Fibroblast of skin of scalp (primary cell): ENCODE measurements at places on chromosomes 1 and 21.

- peak; percentile 79 for DNase-seq
Observed at GRCh38 chr1:81799939-81800694, 617 bp upstream of the ADGRL2 start.

DNA sequence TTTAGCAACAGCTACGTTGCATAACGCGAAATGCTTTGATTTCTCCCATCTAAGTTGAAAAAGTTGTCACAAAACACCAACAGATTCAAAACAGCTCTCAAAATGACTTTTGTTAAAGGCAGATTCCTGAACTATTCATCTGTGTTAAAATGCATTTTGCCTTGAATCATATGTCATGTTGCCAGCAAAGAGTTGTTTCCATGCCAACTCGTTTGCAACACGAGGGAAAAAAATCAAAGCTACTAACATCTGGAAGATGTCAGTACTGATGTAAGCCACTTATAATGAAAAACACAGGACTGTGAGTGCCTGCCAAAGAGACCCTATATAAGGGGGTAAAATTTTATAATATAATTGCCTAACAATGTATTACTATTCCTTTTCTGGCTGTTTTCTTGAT, 182.7 kb upstream of the PTBP2 start:
- DNase-seq = peak; percentile 96

GRCh38 chr1:118485757-118486156, 300.7 kb upstream of the SPAG17 start:
- DNase-seq = peak; percentile 39

- DNase-seq = no peak
Observed at GRCh38 chr1:39954324-39954869, 548 bp upstream of the MFSD2A start.

GRCh38 chr1:228349701-228350171, 56.9 kb downstream of the TRIM11 start:
- DNase-seq = no peak

DNA sequence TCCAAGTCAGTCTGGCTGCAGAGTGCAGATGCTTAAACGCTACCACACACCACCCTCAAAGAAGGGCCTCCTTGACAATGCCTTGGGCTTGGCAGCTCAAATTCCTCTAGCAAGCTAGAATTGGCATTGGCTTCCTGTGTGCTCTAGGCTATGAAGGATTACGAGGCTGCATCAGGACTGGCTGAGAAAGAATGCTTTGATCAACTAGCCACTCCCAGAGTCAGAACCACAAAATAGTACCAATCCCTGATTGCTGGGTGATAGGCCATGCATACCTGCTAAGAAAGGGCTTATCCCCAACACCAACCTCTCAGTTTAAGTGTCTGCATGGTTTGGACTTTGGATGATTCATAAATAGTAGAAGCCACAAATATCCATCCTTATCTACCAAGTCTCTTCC, 504.9 kb downstream of the OMA1 start:
- DNase-seq = no peak

GRCh38 chr1:218219460-218219859, 65.6 kb upstream of the RRP15 start:
- DNase-seq = no peak

GRCh38 chr1:57550092-57550491, 126.2 kb upstream of the DAB1 start:
- peak; percentile 3 for DNase-seq

GRCh38 chr1:19465650-19466049, 19.7 kb downstream of the CAPZB start:
- DNase-seq = no peak

GRCh38 chr21:42009018-42009830, 936 bp downstream of the ZBTB21 start:
- DNase-seq = peak; percentile 55

DNA sequence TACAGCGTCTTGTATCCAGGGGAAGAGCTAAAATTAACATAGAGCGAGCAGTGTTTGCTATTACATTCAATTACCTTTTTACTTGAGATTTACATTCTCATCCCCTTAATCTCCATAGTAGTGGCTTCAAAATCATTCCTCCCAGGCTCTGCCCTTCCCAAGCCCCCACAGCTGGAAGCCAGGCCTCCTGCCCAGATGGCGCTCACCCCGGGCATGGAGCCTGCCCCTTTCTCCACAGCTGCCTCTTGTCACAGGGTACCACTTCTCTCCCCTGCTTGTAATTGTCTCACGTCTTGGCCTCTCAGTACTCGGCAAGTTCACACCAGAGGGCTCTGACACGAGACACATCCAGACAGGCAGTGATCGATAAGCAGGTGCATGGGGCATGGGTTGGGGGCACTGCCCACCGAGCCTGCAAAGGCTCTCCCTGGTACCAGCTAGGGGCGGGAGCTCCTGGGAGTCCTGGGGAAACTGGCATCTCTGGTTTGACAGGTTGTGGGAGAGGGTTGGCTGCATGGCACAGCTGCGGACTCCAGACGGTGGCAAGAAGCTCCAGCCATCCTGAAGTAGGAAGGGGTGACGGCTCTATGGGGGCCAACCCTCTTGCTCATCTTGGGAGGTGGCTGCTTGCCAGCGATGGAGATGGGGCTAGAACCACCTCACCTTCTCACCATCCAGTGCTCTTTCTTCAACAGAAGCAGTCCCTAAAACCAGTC, 20.1 kb downstream of the CASZ1 start:
- DNase-seq = no peak

- DNase-seq = no peak
Observed at GRCh38 chr21:16767201-16767600, 745.6 kb upstream of the CXADR start.

- peak; percentile 75 for DNase-seq
Observed at GRCh38 chr1:97204468-97204867, 482.9 kb downstream of the PTBP2 start.

- no peak for DNase-seq
Observed at GRCh38 chr1:162388615-162389014, 7.1 kb downstream of the C1orf226 start.

DNA sequence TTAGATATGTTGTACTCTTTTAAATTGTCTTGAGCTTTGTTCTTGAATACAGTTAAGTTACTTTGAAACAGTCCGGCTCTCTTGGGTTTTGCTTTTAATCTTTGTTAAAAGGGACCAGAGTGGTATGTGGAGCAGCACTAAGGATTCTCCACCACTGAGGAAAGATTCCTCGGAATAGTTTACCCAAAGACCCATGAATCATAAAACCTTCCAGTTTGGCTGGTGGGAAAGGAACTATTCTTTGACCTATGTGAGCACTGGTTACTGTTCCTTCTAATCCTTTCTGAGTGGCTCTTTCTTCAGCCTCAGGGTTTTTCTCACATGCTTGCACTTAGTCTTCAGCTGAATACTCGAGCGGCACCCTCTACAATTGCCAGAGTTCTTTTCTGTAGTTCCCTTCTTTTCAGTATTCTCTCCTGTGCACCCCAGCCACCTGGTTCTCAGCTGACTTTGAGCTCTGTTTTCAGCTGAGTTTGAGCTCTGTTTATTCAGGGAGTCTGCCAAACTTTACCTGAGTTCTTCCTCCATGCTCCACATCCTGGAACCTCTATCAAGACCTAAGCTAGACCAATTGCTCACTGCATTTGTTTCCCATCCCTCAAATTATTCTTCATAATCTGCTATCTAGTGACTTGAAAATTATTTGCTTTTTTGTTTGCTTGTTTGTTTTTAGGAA, 253.8 kb upstream of the PLXNA2 start:
- no peak for DNase-seq

DNA sequence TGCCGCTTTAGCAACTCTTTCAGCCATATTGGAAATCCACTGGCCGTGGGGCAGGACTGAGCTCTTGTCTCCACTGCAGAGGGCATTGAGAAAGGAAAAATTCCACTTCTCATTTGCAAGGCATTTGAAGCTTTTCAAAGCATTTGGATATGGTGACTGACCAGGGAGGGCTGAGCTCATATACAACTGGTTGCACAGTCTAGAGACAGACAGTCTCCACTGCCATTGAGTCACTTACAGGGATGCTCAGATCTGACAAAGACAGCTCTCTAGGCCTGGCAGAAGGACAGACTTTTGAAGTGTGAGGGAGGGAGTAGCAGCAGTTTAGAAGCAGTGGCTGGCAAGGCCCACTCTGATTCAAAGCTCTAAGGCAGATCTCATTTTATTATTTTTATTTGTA, 24.2 kb downstream of the NCF2 start:
- no peak for DNase-seq

DNA sequence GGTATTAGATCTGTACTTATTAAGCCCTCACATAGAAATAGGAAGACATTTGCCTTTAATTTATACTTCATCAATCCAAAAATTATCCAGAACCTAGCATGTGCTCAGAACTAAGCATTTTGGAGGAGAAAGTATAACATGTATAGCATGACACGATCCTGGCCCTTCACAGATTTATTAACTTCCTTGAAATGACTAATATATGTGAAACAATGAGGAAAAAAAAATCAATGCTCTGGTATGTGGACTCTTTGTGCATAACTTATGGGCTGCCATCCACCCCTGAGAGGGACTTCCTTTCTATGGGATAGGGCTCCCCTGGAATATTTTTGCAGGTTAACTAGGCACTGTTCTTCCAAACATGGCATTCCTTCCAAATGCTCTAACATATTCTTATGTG, 36.6 kb downstream of the CCDC185 start:
- no peak for DNase-seq

- DNase-seq = peak; percentile 77
Observed at GRCh38 chr1:1059494-1060280, 14.4 kb downstream of the RNF223 start.

DNA sequence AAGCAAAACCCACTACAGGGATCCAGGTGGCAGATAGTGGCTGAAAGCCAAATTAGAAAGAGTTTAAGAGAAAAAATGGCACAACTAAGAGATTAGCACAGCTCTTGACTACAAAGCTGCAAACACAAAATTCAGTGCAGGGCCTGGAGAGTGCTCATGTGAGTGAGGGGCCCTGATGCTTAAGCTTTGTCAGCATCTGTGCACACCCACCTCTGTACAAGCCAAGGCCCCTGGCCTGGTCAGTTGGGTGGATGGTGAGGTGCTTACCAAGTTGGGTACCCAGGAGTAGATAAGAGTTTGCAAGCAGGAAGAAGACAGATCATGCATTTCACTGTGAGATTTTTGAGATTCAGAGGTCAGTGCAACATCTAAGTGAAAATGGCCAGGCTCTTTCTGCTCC, 62.7 kb upstream of the ATP1B1 start:
- DNase-seq = no peak

GRCh38 chr1:93549131-93549530, 101.2 kb downstream of the FNBP1L start:
- no peak for DNase-seq

- DNase-seq = no peak
Observed at GRCh38 chr1:33220676-33221384, 35.5 kb upstream of the ZNF362 start.

DNA sequence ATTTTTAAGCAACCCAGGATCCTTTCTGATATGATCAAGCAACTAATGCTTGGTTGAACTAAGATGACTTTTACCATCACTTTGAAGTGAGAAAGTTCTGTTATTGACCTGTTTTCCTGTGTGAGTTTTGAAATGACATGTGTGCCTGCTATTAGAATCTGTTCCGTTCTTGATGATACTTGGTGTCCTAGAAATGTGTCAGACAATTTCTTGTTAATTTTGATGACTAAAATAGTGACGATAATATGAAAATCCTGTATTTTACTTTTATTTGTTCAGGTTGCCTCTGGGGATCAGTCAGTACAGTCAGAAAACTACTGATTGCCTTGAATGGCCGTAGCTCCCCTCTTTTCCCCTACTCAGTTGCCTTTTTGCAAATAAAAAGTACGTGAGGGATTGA, 228.0 kb downstream of the RYR2 start:
- DNase-seq = no peak

DNA sequence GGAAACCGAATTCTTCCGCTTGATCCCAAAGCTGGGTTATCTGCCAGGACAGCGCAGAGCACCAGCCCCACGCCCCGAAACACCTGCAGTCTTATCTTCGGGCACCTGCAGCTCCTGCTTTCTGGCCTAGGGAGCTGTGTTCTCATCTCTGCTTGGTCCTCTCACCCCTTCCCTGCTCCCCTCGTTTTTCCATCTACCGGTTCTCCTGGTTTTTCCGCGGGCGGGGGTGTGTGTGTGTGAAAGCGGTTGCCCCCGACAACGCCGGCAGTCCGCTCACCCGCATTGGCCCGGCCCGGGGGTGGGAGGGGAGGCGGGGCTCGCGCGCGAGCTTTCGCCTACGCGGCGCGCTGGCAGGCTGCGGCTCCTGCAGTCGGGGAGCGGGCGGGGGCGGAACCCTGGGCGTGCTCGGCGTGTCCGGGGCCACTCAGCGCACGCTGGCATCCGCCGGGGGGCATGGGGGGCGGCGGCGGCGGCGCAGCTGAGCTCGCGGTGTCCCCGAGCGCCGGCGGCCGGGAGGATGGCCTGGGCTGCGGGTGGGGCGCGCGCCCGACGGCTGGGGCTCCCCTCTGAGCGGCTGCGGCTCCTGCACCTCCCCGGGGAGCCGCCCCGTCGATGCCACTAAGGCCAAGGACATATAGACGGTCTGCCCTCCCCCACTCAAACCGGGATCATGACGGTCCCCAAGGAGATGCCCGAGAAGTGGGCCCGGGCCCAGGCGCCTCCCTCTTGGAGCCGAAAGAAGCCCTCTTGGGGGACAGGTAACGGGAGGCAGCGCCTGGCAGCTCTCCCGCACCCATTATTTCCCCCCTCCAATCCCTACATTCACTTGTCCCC, 3.2 kb downstream of the ATP8B2 start:
- peak; percentile 77 for DNase-seq
